Activated CD4-positive, alpha-beta T cell treated with anti-CD3 and anti-CD28 coated beads, Interleukin-2, amount 10 ng/mL, durations not matched to agents 24 days and 14 days (primary cell): ENCODE measurements at places on chromosomes 7 and 10.
A peak's percentile ranks its signal among the peaks of the same experiment; 100 is the strongest.

DNA sequence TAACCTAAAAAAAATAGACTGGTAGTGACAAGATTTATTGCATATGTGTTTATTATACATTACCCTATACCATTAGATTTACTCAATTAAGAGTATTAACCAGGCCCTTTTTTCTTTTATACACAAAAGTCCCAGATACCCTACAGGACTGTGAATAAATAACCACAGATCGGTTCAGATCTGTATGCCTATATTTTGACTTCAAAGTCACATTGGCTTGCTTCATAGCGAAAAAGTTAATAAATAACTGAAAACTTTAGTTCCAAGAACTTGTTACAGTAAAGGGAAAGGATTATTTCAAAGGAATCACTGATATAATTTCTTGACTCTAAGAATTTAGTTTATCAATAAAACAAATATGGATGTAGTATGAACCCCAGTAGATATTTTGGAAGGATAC is 41.8 kb upstream of the FMC1 start:
- no peak for DNase-seq

GRCh38 chr7:141354251-141354650 is 197.0 kb upstream of the AGK start:
- DNase-seq = no peak

DNA sequence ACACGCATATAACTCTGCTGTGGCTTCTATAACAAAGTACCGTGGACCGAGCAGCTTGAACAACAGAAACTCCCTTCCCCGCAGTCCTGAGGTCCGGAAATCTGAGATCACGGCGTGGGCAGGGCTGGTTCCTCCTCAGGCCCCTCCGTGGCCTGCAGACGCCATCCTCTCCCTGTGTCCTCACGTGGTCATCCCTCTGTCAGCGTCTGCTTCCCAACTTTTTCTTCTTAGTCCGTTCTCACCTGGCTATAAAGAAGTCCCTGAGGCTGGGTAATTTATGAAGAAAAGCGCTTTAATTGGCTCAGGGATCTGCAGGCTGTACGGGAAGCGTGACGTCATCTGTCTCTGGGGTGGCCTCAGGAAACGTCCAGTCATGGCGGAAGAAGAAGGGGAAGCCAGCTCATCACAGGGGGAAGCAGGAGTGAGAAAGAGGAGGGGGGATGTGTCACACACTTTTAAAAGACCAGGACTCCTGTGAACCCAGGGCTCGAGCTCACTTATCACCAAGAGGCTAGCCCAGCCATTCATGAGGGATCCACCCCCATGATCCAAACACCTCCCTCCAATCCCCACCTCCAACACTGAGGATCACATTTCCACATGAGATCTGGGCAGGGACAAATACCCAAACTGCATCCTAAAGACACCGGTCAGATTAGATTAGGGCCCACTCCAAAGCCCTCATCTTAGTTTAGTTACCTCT is 91.2 kb upstream of the INSIG1 start:
- peak; percentile 87 for DNase-seq

DNA sequence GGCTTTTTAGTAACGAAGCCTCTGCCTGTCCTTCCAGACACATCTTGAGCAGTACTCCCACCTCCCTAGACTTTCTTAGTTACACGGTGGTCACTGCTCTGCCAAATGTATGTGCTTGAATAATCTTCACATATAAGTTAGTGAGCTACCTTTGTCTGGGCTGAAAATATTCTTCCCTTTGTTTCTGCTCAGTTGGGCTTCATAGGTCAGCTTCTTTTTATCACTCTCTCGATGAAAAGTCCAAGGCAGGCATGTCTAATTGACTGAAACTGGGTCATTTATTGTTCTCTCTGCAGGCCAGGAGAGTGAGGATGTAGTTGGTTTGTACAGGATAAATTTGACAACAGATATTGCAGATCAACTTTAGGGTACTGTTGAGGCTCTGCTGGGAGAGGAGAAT is 636.7 kb upstream of the IGFBP3 start:
- DNase-seq = no peak

GRCh38 chr10:28331066-28331465 is 28.2 kb upstream of the MPP7 start:
- no peak for DNase-seq

- no peak for DNase-seq
These were observed 17.1 kb downstream of the ENTPD7 start for GRCh38 chr10:99676426-99676825.

GRCh38 chr10:78755063-78755701 is 313.6 kb upstream of the ZMIZ1 start:
- DNase-seq = no peak

DNA sequence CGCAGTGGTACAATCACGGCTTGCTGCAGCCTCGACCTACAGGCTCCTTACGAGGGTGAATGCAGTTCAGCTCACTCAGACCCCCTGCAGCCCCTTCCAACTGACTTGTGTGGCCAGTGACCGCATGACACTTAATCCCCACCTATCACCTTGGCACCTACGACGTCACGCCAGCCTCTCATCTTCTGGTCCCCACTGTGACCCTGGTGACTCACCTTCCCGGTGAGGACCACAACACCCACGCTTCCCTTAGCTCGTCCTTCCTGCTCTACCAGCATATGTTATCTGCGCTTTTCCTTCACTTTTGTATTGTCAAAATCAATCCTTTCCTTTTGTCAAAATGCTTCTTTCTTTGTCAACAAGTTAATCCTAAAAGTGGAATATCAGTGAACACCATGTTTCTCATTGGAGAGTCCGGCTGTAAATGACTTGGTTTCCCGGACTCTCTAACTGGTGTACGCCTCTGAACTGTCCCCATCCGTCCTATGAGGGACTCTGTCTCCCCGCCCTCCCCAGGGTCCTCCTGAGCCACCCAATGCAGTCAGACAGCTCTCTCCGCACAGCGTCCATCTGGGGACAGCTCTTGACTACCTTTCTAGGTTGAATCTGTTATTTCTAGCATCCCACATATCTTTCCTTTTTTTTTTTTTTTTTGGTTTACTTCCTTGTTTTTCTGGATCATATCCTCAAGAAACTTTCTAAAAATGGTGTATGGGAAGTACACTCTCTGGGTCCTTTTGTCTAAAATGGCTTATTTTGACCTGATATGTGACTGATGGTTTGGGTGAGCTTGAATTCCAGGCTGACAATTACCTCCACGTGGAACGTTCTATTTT is 37.3 kb downstream of the CFAP46 start:
- no peak for DNase-seq

DNA sequence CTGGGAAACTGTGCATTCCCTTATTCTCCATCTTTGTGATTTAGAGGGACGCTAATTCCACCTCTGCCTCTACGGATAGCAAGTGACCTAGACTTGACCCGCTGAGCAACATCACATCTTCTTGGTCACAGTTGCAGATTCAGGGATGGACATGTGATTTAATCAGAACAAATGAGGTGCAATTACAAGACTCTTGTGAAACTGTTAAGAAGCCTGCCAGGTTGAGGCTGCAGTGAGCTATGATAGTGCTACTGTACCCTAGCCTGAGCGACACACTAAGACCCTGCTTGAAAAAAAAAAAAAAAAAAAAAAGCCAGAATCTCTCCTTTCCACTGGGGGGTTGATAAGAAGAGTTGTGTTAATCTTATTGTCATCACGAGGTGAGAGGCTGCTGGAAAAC is 14.4 kb downstream of the MPLKIP start:
- DNase-seq = no peak

GRCh38 chr7:28093623-28094232 is 86.9 kb downstream of the JAZF1 start:
- DNase-seq = peak; percentile 79

DNA sequence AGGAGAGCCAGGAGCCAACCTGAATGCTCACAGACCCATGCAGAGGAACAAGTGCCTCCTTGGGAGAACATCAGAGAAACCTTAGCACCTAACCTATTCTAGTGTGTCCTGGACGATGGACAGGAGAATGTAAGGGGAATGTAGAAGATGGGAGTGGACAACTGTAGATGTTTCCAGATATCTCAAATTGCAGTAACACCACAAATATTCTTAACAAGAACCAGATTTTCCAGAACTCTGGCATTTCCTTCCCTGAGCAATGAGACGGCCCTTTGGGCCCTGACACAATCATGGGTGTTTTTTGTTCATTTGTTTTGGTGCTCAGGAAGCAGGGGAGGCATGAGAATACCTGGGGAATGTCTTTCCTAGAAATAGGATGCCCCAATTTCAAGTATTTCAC is 196.1 kb upstream of the PRSS1 start:
- no peak for DNase-seq

- peak; percentile 79 for DNase-seq
These were observed 72.0 kb downstream of the KAT6B start for GRCh38 chr10:74898201-74898976.

DNA sequence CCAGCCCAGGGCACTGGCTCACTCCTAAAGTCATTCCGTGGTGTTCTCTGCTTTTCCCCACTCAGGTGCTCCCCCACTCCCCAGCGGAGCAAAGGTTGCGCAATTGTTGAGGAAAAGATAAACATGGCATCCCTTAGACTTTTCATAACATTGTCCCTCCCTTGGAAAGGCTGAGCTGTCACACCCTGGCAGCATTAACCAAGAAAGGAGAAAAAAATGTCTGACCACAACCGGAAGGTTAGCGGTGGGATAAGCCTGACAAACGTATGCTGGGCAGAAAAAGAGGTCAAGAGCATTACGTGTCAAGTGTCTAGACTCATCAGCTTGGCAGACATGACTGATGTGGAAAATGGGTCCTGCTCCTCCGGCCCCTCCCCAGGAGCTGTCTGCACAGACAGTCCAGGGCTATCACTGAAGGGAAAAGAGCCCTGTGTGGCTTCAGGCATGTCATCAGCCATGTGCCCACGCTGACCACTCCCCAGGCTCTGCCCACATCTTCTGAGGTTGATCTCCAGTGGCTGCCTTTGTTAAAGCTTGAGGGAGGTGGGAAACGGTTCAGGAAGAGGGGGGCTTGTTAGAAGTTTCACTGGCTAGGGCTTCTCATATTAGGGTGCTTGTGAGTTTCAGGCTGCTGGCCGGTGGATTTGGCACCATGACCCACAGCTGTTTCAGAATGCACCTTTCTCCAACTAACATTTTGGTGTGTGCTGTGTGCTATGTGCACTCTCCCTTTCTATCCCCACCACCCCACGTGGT is 30.1 kb downstream of the BTBD16 start:
- no peak for DNase-seq

DNA sequence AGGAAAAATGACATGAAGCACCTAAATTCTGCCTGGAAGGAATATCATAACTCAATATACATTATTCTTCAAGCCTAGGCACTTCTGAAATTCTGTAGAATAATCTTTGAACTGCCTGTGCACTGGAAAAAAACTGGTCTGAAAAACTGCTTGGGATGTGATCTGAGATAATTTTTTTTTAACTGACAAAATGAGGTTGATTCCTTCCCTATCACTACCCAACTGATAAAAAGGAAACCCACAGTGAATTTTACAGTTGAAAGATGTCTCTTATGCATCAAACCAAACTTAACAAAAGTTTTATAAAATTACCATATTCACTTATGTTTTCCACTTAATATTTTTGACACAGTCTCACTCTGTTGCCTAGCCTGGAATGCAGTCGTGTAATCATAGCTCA is 67.2 kb upstream of the FAM133B start:
- DNase-seq = no peak

DNA sequence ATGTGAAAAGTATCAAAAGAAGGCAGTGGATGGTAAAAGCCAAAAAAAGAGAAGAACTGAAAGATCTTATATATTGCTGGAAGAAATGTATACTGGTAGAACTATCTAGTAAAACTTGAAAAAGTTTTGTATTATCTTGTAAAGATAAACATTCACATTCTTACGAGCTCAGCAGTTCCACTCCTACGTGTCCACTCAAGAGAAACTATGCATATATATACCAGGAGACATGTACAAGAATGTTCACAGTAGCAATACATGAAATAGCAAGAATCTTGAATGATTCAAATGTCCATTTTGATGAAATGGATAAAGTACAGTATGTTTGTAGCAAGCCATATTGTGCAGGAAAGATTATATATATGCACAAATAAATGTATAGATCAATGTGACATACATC is 155.0 kb downstream of the RNF133 start:
- no peak for DNase-seq

DNA sequence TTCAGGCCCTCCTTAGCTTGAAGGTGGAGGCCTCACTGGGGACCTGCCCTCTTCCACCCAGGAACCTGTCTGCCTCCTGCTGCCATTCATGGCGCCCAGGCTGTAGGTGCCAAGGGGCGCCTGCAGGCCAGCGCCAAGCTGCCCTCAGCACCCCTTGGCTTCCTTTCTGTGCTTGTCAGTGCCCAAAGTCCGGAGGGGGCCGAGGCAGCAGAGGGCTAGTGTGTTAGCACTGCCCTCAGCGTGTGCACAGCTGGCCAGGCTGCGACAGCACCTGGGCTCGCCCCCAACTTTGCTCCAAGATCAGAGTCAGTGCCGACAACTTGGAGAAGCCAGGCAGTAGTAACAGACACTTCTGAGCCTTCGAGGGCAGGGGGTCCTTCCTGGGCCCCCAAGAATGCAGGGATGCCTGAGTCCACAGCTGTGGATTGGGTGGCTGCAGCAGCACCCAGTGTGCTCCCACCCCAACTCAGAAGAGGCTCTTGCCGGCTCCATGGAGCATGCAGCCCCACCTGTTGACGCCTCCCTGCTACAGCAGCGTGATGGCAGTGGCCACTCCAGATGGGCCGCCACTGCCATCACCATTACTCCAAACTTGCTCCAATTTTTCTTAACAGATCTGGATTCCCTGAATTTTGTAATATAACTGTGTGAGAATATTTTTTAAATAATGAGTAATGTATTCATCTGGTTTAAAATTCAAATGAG is 41.7 kb downstream of the CACUL1 start:
- DNase-seq = no peak

DNA sequence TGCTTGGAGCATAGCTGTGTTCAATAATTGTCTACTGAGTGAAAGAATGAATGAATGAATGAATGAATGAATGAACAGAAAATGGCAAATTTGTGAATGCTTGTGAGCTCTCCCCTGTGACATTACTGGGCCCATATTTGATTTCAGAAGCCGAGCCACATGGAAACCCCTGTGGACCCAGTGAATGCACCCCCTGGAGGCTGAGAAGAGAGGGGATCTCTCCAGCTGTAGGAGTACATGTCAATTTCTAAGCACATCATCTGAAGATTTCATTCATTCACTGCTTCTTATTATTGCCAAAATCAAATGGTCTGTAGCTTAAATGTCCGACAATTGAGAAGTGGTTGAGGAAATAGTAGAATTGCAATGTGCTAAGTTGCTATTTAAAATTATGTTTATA is 58.3 kb upstream of the DOCK1 start:
- no peak for DNase-seq

- no peak for DNase-seq
These were observed 30.9 kb upstream of the LMTK2 start for GRCh38 chr7:98075801-98076200.
